ENCODE measurements at places on chromosomes 5 and 9.

- peak; percentile 18 for DNase-seq
These were observed 1033.4 kb downstream of the TLE4 start for GRCh38 chr9:80605129-80605528.

DNA sequence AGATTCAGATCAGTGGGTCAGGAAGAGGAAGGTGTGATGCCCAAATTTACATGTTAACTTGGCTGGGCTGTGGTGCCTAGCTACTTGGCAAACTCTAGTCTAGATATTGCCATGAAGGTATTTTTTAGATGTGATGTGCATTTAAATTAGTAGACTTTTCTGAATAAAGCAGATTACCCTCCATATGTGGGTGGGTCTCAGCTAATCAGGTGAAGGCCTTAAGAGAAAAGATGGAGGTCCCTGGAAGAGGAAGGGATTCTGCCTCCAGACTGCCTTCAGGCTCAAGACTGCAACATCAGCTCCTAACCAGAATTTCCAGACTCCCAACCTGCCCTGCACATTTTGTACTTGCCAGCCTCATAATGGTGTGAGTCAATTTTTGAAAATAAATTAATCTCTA lies 115.8 kb downstream of the CEMIP2 start:
- DNase-seq, result no peak

GRCh38 chr9:109856785-109857184 lies 76.8 kb downstream of the PALM2AKAP2 start:
- DNase-seq, result peak; percentile 11

GRCh38 chr5:79505138-79505537 lies 8.8 kb downstream of the HOMER1 start:
- DNase-seq, result no peak

DNA sequence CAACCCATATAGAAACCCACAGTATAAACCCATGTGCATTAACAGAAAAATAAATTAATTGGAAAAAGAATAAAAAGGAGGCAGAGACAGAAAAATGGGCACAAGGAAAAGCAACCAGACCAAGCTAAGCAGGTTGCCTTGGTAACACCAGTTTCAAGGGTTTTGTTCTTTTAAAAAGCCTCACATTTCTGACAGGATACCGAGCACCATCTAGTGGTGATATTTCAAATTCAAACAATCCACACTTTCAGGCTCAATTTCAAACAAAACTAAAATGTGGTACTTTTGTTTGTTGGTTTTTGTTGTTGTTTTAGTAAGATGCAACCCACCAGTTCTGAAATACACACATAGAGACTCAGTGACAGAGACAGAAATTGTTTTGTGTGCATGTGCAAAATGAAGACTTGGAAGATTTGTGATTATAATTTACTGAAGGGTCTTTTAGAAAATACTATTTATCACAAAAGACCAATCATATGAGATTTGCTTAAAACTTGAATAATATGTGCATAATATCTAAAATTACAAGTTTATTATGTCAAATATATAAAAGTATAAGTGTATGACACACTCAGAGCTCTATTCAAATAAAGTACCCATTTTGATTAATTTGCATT lies 318.2 kb downstream of the SLCO4C1 start:
- peak; percentile 60 for DNase-seq

DNA sequence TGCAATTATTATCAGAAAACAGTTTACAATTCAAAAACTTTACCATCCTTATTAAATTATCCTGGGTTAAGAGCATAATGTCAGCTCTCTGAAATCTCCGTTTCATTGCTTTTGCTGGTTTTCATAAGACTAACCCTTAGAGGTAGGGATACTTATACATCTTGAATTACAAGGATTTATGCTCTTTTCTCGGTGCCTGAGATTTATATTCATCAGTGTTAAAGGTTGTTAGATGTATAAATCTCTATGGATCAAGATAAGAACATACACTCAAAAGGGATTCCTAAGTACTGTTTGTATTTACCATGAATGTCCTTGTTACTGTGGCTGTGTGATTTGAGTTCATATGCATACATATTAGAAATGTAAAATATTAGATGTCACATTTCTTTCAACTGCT lies 684.7 kb downstream of the EFNA5 start:
- no peak for DNase-seq

GRCh38 chr5:151146061-151146460 lies 11.5 kb downstream of the ANXA6 start:
- DNase-seq, result no peak

GRCh38 chr5:170585273-170585948 lies 81.6 kb downstream of the KCNIP1 start:
- DNase-seq, result no peak

DNA sequence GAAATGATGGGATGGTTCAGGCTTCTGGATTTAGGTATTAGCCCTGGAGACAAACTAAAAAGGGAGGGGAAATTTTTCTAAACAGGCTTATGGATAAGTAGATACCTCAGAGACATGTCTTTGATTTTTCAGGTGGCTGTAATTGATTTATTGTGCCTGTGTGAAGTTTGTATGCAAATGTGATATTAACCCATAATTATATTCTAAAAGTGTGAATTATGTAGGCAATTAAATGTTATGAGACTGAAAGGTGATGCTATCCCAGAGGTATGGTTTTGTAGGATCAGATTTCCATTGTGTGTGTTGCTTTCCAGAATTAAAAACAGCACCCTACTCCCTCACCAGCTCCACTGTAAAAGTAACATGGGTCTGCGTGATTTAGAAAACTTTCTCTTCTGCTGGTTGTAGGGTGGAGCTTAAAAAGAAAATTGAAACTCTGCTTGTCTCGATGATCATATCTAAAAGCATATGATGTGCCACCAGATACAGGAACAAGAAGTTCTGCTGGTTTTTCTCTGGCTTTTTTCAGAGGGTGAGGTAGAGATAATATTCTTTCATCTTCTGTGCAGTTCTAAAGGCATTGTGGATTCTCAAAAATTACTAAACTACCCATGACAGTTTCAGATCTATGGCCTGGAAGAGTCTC lies 71.8 kb upstream of the TAF11L2 start:
- no peak for DNase-seq
